DMS 273 treated with DMSO at 0.1 percent for 48 hours (cell line): ENCODE measurements at places on chromosomes 3 and 15.

DNA sequence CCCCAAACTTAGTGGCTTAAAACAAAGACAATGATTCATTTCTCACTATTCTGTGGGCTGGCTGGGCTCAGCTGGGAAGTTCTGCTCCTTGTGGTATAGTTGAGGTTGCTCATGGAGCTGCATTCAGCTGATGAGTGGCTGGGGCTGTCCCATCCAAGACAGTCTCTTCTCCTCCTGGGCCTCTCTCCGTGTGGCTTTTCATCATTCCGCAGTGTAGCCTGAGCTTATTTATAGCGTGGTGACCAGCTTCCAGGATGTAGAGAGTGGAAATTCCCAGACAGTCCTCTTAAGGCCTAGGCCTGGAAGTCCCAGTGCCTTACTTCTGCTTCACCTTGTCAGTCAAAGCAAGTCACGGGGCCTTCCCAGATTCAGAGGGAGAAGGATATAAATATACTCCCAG, 136.7 kb upstream of the DAZL start:
- DNase-seq = no peak

DNA sequence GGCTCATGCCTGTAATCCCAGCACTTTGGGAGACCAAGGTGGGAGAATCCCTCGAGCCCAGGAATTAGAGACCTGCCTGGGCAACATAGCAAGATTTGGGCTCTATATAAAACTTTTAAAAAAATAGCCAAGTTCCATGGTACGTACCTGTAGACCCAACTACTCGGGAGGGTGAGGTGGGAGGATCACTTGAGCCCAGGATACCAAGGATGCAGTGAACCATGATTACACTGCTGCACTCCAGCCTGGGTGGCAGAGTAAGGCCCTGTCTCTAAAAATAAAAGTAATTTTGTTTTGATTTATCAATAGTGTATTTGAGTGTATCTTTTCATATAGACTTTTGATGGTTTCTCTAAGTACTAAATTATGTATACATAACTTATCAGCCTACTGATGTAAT, 63.1 kb downstream of the LSM3 start:
- no peak for DNase-seq

DNA sequence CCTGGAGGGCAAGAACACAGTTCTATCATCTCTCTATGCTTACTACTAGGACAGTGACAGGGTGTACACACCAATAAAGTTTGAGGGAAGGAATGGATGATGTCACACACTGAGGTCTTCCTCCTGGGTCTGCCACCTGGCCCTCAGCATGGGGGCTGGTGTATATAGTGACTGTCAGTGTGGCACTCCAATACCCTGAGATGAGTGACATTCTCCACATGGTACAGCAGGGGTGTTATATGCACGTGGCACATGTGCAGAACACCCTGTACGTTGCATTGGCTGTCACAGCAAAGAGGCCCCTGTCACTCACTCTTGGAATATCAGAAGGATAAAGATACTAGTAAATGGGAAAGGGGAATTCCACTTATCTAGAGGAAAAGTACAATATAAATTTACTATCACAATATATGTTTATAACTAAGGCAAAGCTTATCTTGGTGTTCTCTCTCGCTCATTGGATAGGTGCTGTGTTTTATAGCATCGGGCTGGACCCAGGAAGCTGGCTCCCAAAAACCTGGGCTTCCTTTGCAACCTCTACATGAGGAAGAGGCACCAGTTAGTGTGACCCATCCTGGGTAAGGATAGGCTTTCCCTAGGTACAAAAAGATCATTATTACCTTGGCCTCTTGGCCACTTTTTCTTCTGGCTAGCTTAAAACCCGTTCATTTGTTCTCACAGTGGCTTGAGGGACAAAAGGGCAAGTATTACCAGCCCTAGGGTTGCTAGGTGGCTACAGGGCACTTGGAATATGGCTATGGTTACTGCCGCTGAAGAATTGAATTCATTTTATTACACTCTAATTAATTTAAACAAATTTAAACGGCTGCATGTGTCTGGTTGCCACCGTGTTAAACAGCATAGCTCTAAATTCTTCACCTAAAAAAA, 54.8 kb upstream of the HES1 start:
- no peak for DNase-seq

- no peak for DNase-seq
Measured at GRCh38 chr3:33071181-33071580, 25.8 kb downstream of the GLB1 start.

GRCh38 chr15:101250341-101250831, 1.5 kb downstream of the CHSY1 start:
- DNase-seq = no peak

- peak; percentile 10 for DNase-seq
Measured at GRCh38 chr3:78204977-78205376, 1165.1 kb downstream of the ROBO2 start.

- DNase-seq = no peak
Measured at GRCh38 chr3:61522626-61523025, 38.7 kb upstream of the PTPRG start.

DNA sequence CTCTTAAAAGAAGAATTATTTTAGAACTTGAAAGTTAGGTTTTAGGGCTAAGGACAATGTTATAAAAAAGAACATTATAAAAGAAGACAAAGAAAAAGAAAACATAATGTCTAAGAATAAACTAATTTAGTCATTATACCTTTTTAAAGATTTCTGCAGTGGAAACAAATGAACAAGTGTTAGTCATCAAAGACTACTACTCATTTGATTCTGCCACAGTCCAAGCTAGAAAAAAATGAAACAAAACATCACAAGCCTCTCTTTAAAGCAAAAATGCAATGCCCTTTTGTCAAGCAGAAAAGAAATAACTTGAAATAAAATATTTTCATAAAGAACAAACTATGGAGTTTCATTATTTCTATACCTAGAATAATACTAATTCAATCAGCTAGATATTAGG, 102.0 kb downstream of the TBC1D5 start:
- no peak for DNase-seq

- DNase-seq = no peak
Measured at GRCh38 chr3:38739396-38739689, 76.7 kb downstream of the SCN10A start.

- DNase-seq = no peak
Measured at GRCh38 chr3:71064291-71064955, 519.1 kb downstream of the FOXP1 start.

GRCh38 chr15:60408463-60408981, 10.7 kb upstream of the ANXA2 start:
- DNase-seq = no peak

- no peak for DNase-seq
Measured at GRCh38 chr3:62529230-62529629, 155.9 kb upstream of the FEZF2 start.

DNA sequence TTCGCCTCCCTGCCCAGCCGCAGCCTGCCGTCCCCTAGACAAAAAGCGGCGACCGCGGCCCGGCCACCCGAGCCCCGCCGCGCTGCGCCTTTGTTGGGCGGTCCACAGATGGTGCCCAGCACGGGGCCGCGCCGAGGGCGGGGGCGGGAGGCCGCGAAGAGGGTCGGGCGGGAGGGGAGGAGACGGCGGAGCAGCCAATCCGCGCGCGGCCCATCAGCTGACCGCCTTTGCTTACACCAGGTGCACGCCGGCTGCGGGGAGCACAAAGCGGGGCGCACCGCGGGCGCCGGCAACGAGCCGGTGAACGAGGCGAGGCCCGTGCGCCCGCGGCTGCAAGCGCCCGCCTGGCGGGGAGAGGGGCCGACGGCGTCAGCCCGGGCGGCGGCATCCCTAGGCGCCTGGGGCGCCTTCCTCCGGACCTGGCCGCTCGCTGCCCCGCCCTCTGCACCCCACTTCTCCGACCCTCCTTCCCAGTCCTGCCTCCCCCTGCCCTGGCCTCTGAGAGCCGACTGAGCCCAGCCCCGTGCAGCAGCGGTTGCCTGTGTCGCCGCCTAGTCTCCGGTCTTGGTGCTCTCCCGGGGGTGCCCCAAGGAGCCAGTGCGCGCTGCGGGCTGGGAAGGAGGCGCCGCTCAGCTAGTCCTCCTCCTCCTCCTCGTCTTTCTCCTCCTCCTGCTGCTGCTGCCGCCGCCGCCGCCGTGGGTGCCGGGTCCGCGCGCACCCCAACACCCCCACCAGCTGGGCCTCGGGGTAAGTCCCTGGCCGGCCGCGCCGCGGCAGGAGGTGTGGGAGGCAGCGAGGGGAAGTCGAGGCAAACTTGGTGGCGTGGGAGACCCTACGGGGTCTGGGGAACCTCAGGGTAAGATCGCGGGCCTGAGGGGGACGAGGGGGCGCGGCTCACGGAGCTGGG, at the start of gene LRRN1:
Gene LRRN1, plus strand, starts transcription at position 259 of the 907 bp plus-strand sequence. CDS start 45,211 bp downstream, outside the sequence.
- DNase-seq = peak; percentile 16

- peak; percentile 67 for DNase-seq
Measured at GRCh38 chr3:170470063-170471016, 51.7 kb downstream of the CLDN11 start.

- DNase-seq = no peak
Measured at GRCh38 chr15:27327467-27328025, 356.6 kb downstream of the GABRG3 start.

DNA sequence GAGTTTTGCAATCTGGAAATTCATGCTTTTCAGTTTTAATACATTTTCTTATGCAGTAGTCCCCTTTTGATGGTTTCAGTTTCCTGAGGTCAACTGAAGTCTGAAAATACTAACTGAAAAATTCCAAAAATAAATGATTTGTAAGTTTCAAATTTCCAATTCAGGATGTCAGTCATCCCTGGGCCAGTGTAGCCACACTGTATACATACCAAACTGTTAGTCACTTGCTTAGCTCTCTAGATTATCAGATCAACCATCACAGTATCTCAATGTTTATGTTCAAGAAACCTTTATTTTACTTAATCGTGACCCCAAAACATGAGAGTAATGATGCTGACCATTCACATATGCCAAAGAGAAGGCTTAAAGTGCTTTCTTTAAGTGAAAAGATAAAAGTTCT, 715.5 kb downstream of the GBE1 start:
- no peak for DNase-seq

DNA sequence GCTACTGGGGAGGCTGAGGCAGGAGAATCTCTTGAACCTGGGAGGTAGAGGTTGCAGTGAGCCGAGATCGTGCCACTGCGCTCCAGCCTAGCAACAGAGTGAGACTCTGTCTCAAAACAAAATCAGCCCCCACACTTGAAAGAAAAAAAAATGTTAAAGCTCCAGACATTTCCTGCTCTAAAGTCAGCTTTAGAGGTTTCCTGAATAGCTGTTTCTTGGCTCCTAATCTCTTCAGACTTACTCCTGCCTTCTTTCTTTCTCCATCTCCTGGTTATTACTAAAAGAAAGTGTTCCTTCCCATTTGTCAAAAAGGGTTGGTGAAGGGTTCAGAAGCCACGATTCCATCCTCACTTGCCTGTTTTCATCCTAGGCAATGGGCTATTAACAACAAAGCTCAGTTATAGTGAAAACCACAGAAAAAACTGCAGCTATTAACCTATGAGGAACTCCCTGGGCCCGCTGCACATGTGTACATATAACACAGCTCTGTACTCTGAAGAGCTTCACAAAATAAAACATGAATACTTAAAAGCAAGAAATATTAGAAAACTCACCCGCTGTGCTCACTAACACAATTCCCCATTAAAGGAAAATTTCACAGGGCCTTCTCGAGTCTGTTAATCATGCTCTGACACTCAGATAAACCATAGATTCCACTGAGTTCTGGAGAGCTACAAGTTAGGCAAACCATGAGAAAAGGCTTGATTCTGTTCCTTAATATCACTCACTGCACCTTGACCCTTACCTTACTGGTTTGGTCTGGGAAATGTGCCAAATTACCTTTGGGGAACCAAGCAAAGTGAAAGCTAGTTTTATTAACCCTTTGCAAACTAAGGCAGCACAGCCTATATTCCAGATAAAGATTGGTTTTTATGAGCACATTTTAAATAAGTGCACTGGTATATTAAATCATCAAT, 89.9 kb upstream of the TSPAN3 start:
- DNase-seq = no peak

- no peak for DNase-seq
Measured at GRCh38 chr3:74200952-74201351, 413.5 kb downstream of the CNTN3 start.

- DNase-seq = no peak
Measured at GRCh38 chr3:64848822-64849221, 161.0 kb upstream of the ADAMTS9 start.

- DNase-seq = no peak
Measured at GRCh38 chr15:50735156-50735555, 30.4 kb downstream of the SPPL2A start.

DNA sequence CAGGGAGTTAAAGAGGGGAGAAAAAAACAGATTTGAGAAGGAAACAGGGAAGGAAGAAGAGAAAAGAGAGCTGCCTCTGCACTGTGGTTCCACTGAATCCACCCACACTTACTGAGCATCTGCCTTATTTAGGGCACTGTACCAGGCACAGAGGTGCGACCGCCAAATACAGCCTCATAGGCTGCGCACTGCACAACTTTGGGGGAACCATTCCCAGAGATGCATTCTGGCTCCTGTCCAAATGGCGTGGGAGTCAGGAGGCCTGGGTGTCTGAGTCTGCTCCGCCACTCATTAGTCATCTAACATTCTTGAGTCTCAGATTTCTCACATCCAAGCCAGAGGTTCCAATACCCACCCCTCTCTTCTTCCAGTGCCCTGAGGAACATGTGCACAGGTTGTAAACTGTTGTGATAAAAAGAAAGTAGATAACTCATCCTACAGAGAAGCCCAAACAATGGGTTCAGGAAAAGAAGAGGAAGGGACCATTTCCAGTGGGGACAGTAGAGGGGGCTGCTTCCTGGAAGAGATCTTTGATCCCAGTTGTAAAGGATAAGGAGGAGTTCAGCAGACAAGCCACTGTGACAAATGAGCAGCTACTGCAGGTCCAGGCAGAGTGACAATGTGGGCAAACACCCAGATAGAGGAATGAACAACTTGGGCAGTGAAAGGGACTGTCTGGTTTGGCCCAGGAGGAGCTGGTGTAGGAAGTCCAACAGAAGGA, 254.6 kb downstream of the UACA start:
- DNase-seq = peak; percentile 4
